ENCODE measurements at places on chromosomes 1 and 21. TPM values are rescaled to one million over a fixed set of nuclear protein-coding genes. Genes with fewer than 3 reads are reported as not detected.

DNA sequence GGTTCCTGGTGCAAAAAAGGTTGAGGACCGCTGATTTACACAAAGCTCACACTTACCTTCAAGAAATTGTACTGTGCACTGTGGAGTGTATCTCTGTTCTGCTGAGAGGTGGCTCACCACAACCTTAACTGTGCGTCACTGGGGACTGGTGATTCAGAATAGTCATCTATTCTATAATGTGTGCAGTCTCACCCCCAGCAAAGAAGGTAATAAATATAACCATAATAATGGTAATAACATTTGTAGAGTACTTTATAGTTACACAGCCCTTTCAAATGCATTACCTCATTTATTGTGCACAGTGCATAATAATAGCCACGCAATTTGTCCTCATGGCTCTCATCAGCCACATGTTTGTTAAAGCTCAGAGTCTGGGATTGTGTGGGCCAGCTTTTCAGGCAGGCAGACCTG is 59.4 kb upstream of the DUSP10 start:
- no peak for DNase-seq
- no peak overlapping the region for H3K4me3 ChIP-seq
- H3K4me1 ChIP-seq: no peaks in the 10 kb centered on the region

GRCh38 chr1:81590171-81590570 is 210.6 kb upstream of the ADGRL2 start:
- H3K4me3 ChIP-seq: no peak overlapping the region
- H3K36me3 ChIP-seq: peaks cover 3% of the 10 kb centered on the region
- H3K27ac ChIP-seq: no peak overlapping the region
- peaks cover 12% of the 10 kb centered on the region for H3K4me1 ChIP-seq
- H3K27me3 ChIP-seq: no peaks in the 10 kb centered on the region

GRCh38 chr1:27887215-27888021 is 15.1 kb downstream of the THEMIS2 start:
- H3K36me3 ChIP-seq: peaks cover 12% of the 10 kb centered on the region
- no peaks in the 10 kb centered on the region for H3K27me3 ChIP-seq
- no peak for DNase-seq
- no peak overlapping the region for H3K27ac ChIP-seq

DNA sequence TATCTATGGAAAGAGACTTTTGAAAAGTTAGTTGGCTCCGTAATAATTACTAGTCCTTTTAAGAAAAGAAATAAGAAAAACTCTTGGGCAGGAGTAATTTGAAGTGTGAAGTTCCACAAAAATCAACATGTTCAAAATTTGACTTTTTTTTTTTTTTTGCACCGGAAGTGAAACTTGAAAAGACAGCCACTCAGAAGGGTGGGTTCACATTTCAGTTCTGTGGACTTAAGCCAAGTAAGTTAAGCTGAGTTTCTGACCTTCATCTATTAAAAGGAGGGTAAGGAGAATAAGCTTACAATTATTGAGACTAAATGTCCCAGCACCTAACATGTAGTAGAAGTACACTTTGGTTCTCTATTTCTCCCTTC is 11.0 kb downstream of the RO60 start:
- no peak for DNase-seq
- no peak overlapping the region for H3K27ac ChIP-seq
- H3K36me3 ChIP-seq: peaks cover 10% of the 10 kb centered on the region

CHAF1B gene
- total RNA-seq: 30.3 TPM

DNA sequence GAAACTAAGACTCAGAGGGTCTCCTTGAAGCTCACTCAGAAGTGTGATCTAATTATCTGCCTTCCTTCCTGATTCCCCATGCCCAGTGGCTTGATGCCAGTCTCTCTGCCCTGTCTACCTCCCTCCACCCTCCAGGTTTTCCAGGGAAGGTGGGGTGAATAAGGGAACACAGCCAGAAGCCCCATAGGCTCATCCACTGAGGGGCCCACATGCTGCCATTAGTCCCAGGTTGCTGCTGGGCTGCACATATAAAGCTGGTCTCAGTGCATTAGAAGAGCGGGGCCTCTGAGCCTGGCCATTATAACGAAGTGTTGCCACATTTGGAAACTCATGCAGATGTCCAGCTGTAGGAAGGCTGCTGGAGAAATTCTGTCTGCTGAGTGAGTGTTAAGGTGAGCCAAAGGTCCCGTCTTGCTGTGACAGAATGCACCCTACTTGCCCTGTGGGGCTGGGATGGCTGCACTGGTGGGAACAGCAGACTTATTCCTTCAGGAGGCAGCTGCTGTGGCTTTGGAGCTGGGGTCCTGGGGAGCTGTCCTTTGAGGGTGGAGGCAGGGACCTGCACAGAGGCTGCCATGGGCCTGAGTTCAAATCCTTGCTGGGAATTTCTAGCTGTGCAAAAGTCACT is 2.9 kb downstream of the ADORA1 start:
- no peak overlapping the region for H3K27ac ChIP-seq
- H3K4me1 ChIP-seq: peaks cover 16% of the 10 kb centered on the region
- peaks cover 40% of the 10 kb centered on the region for H3K27me3 ChIP-seq
- H3K4me3 ChIP-seq: no peak overlapping the region

TRABD2B gene
- 0.49 TPM for total RNA-seq

DNAJC28 gene
- 2.4 TPM for total RNA-seq

DNA sequence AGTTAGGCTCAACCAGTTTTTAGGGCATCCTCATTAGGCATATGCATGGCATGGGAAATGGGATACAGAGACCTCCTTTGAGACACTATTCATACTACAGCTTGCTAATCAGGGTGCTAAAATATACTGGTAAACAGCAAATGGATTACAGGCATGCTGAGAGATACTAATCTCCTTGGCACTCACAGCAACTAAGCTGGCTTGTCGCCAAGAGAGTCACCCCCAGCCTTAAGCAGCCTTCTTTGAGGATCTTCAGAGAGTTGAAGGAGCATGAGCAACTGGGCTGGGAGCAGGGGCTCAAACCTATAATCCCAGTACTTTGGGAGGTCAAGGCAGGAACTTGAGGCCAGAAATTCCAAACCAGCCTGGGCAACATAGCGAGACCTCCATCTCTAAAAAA is 120.1 kb upstream of the NR5A2 start:
- H3K4me1 ChIP-seq: no peaks in the 10 kb centered on the region
- no peak overlapping the region for H3K27ac ChIP-seq
- H3K4me3 ChIP-seq: no peak overlapping the region
- no peak for DNase-seq

CSMD2 gene
- total RNA-seq: 0.40 TPM

DNA sequence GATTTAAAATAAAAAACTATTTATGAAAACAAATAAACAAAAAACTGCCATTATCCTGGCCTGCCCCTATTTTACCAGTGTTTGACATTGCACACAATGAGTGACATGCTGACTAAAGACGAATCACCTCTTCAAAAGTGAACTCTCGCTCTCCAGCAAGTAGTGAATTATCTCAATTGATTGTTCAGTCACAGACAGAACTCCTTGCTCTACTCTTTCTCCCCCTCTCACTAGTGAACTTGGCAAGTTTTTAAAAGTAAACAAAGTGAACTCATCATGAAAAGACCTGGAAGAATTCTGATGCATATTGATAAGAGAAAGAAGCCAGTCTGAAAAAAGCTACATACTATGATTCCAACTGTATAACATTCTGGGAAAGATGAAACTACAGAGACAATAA is 4.7 kb upstream of the C1orf52 start:
- peaks cover 9% of the 10 kb centered on the region for H3K4me1 ChIP-seq
- peaks cover 15% of the 10 kb centered on the region for H3K36me3 ChIP-seq
- no peak overlapping the region for H3K27ac ChIP-seq
- no peaks in the 10 kb centered on the region for H3K27me3 ChIP-seq
- DNase-seq: no peak
- no peak overlapping the region for H3K4me3 ChIP-seq

Measured in neural crest cell (in vitro differentiated cells).